Activated CD4-positive, alpha-beta T cell treated with anti-CD3 and anti-CD28 coated beads, Interleukin-2, amount 10 ng/mL, durations not matched to agents 7 days and 5 days (primary cell): ENCODE measurements at places on chromosomes 3 and 15. TPM values are rescaled to one million over a fixed set of nuclear protein-coding genes. Genes with fewer than 3 reads are reported as not detected.

DNA sequence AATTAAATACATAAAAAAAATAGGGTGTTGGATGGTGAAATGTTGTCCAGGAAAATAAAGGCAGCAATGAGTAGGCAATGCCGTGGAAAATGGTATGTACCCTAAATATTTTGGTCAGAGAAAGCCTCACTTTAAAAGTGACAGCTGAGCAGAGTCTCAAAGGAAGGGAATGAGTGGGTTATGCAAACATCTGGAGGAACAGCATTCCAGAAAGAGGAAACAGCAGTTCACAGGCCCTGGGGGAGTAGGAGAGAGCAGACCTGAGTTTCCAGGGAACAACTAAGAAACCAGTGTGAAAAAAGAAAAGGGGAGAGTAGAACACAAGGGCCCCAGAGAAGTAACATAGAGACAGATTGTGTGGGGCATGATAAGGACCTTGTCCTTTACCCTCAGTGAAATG is 230.0 kb upstream of the CNTN3 start:
- DNase-seq = no peak

DNA sequence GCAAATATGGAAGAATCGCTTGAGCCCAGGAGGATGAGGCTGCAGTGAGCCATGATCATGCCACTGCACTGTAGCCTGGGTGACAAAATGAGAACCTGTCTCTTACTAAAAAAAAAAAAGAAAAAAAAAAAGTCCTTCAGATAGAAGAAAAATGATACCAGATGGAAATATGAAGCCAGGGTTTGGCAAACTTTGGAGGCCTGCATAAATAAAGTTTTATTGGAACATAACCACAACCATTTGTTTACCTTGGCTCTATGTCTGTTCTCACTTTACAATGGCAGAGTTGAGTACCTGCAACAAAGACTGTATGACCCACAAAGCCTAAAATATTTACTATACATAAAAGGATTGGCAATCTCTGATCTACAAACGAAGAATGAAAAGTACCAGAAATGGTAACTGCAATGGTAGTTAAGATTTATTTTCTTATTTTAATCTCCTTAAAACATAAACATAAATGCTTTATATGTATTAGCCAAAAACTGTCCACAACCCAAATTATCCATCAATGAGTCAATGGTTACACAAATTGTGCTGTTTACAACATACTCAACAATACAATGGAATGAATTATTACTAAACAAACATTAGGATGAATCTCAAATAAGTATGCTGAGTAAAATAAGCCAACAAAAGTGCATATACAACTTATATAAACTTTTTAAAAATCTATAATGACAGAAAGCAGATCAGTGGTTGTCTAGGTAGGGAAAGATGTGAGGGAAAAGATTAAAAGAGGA is 41.8 kb downstream of the GOLGB1 start:
- no peak for DNase-seq

DNA sequence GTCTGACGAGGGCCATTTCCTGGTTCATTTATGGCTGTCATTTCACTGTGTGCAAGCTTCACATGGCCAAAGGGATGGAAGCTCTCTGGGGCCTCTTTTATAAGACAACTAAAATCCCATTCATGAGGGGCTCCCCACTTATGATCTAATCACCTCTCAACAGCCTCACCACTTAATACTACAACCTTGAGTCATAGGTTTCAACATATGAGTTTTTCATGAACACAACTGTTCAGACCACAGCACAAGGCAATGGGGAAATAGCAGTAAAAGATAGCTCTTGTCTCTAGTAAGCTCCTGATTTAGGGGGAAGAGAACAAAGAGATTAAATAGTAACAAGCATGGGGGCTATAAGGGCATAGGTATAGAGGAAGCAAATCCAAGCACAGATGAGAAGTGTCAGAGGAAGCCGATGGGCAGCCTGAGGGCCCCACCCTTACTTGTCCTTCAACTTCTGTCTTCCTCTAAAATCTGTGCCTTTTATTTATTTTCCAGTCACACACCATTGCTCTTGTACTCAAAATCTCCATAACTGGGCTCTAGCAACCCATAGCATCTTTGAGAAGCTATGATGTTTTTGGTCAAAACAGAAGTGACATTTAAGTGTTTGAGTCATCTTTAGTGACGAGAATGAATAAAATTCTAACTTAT is 329.1 kb downstream of the UNC13C start:
- DNase-seq = no peak

The CALML4 gene
- total RNA-seq = 11.2 TPM

GRCh38 chr15:74983725-74984231 is 11.6 kb upstream of the SCAMP5 start:
- no peak for DNase-seq

DNA sequence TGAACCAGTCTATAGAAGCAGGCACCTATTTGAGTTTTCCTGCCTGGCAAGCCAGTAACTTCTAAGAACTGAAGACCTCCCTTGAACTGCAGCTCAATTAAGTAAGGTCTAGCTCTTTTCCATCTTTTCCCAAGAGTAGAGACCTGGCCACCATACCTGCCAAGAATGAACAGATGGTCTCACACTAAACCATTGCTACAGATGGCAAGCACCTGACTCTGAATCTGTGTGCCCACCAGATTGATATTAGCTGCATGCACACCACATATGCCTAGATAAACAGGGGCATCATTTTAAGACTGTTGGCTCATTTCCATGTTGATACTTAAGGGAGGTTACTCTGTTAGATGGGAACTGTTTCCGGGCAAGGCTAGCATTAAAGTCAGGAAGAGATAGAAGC is 34.8 kb upstream of the GSK3B start:
- no peak for DNase-seq

The SST gene
- total RNA-seq = not detected

GRCh38 chr15:80890341-80891005 is 99.1 kb downstream of the MESD start:
- no peak for DNase-seq

DNA sequence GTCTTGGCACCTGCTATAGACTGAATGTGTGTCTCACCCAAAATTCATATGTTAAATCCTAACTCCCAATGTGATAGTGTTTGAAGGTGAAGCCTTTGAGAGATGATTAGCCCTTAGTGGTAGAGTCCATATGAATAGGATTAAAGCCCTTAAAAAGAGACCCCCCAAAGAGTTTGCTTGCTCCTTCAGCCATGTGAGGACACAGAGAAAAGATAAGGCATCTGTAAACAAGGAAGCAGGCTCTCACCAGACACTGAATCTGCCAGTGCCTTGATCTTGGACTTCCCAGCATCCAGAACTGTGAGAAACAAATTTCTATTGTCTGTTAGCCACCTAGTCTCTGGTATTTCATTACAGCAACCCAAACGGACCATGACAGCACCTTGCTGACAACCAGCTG is 16.6 kb downstream of the KPNA1 start:
- DNase-seq = no peak

The LTF gene
- not detected for total RNA-seq

The PAK2 gene
- 98.5 TPM for total RNA-seq

- DNase-seq = no peak
These were observed 30.8 kb downstream of the CORO2B start for GRCh38 chr15:68609629-68610028.

DNA sequence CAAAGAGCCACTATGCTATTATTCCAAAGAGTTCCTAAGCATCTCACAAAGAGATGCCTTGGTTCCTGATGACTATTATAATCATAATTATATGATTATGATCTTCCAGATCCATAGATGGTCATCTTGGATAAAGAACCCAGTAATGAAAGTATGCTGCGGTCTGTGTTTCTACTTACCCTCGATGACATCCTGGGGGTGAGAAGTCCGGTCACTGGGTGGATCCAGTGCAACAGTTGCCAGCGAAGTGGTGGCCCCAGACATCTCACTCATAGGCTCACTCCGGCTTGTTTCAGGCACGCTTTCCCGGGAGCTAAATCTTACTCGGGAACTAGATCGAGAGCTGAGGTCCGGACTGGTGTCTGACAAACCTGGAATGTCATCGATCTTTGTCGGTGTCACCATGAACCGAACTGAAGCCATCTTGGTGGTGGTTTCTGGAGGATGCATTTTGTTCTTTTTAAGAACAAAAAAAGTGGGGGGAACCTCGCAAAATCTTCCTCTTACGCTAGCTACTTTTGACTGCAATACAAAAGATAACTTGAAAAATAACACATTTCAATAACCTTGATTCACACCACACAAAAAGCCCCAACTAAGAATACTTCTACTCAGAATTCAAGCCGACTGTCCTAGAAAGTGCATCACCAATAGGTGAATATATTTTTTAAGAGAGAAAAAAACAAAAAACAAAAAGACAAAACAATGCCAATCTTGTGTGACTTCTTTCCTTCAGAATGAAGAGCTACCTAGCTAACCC is 1.2 kb downstream of the SLC12A6 start:
- DNase-seq = no peak

DNA sequence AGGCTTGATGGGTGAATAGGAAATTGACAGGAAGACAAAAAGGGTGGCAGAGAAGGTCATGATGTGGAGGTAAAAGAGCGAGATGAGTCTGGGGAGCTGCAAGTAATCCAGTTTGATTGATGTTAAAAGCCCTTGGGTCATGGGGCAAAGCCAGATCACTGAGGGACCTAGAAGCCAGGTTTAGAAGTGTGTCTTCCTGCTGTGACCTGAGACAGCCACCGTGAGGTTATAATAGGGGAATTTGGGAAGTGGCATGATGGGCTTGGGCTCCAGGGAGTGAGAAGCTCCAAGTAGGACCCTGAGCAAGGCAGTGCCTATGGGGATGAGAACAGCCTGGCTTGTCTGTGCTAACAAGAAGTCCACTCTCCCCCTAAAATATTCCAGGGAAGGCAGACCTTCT is 298.5 kb downstream of the RPLP1 start:
- DNase-seq = peak; percentile 5

The SGO1 gene
- 42.4 TPM for total RNA-seq

- no peak for DNase-seq
These were observed 221.6 kb upstream of the LMCD1 start for GRCh38 chr3:8279886-8280550.

DNA sequence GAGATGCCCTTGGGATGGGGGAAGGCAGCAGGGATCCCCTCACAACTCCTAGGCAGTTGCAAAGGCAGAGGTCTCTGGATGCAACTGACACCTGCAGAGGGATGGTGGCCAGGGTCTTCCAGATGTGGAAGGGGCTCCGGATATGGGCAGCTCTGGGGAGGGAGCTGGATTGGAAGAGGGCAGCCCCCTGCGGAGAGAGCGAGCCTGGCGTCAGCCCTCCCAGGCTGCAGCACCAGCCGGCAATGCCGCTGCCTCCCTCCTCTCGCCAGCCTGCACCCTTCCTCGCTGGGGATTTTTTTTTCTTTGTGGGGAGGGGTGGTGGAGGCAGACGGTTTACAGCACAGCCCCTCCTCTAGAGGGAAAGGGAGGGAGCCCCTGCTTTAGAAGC is 1.6 kb downstream of the INSYN1 start:
- no peak for DNase-seq

DNA sequence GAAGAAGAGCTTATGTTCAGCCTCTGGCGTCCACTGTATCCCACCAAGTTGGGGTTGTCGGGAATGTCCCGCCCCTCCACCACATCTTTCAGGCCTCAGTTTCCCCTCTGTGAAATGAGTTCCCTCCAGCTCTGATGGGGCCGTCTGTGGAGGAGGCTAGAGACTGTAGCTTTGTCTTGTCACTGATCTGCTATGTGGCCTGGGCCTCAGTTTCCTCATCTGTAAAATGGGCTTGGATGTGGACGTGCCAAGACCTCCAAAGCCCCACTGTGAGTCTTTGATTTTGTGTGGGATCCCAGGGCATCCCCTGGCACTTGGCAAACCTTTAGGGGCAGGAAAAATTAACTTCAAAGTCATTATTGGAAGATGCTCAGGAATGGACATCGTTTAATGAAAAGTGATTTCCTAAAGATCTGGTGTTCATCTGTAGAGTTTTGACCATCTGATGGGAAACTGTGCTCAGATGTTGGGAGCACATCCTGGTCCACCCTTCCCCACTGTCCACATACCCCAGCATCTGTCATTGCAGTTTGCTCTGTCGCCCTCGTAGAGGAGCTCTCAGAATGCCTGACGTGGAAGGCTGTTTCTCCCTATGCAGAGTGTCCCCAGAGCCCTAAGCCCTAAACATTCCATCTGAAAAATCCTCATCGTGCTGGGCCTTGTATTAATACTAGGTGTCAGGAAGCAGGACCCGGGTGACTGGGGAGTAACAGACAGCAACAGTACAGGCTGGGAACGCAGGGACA is 28.5 kb downstream of the SLC6A6 start:
- no peak for DNase-seq

- DNase-seq = peak; percentile 92
These were observed 718 bp downstream of the SPG11 start for GRCh38 chr15:44662478-44663409.

DNA sequence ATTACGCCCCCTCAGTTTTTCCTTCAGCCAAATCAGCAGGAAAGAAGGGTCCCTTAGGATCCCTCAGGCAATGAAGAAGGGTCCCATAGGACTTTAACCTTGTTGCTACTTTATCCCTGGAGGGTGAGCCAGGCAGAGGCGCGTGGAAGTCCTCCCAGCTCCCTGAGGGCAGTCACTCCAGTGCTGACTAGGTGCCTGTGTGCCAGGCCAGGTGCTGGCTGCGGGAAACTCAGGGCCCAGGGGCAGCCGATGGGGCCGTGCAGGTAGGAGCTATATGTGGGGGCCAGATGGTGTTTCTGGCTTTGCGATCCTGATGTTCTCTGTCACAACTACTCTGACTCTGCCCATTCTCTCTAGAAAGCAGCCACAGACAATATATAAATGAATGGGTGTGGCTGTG is 42.8 kb upstream of the IQSEC1 start:
- DNase-seq = no peak

DNA sequence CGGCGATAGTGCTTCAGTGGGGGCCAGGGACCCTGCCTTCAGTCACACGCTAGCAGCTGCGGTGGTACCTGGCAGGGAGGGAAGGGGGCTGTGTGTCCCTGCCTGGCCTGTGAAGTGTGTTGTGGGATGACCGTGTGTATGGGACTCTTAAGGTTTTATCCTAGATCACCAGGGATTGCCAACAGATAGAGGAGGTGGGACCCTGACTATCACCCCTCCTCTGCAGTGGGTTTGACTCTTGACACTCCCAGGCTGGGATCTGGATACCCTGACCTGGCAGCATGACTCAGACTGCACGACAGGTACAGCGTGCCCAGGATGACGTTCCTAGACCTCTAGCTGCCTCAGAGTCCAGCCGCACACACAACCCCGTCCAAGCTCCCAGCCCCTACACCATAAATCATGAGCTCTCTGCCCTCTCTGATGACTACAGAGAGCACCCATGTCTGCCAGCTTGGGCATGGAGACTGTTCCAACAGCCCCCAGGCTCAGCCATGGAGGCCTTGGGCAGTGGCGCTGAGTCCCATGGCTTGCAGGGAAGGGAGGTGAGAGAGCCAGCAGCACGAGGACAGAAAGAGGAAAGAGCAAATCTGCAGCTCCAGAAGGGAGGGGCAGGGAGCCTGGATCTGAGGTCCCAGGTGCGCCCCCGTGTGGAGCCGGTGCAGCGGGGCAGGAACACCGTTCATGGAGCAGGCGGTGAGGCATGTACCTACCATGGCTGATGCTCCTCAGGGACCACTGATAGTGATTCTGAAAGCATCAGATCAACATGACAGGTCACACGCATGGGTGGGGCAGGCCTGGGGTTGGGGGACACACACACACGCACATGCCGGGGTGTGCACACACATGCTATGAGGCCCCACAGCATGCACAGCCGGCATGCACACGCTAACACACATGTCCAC is 71.0 kb downstream of the ADAMTS7 start:
- peak; percentile 73 for DNase-seq
